GM13976 (cell line): ENCODE measurements at places on chromosomes 1 and 21.
A peak's percentile ranks its signal among the peaks of the same experiment; 100 is the strongest.

- peak; percentile 49 for DNase-seq
Observed at GRCh38 chr1:39205102-39205780, 746 bp downstream of the MACF1 start.

GRCh38 chr21:42413500-42413899 is 9.8 kb downstream of the UBASH3A start:
- DNase-seq: no peak

DNA sequence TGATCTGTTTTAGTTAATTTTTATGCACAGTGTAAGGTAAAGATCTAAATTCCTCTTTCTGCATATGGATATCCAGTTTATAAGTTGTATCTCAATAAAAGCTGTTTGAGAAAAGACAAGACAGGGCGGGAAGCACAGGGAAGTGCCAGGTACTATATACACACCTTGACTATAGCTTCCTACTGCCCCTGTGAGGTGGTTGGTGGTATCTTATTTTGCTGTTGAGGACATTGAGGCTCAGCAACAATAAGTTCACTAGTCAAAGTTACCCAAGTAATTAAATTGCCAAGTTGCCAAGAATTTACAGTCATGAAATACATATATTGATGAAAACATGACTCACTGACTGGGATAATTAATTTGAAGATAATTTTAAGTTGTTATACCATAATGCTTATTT is 109.1 kb downstream of the CD247 start:
- DNase-seq: no peak

DNA sequence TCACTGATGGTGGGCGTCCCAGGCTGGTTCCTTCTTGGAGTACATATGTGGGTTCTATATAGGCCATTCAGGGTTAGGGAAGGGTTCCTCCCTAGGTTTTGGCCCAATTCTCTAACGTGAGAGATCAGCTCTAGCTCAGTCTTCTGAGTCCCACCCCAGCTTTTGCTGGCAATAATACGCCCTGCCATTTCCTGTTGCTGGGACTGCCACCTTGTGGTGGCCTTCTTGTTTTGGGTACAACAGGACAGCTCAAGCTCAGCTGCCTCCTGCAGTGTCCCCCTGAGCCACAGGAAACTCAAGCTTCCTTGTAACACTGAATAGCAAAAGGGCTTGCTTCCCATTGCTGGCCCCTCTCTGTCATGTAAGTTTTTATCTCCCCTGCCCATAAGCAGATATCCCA is 77.8 kb downstream of the BACH1 start:
- DNase-seq: peak; percentile 55

DNA sequence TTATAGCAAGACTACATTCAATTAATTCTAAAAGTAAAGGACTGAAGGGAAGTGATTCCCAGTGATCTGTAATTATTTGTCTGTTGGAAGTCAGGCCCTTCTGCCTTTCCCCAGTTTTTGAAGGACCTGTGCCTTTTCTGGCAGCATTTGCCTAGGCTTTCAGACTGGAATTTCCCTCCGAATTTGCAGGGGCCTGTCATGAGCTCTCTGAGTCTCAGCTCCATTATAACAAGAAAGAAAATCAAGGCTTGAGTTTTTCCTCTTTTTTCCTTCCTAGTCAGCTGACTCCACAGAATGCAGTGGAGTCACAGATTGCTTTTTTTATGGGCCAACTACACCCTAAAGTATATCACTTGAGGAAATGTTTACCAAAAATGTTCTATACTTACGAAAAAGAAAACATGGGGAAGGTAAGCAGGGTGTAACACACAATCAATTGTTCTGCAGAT is 1.1 kb downstream of the NR5A2 start:
- DNase-seq: no peak

DNA sequence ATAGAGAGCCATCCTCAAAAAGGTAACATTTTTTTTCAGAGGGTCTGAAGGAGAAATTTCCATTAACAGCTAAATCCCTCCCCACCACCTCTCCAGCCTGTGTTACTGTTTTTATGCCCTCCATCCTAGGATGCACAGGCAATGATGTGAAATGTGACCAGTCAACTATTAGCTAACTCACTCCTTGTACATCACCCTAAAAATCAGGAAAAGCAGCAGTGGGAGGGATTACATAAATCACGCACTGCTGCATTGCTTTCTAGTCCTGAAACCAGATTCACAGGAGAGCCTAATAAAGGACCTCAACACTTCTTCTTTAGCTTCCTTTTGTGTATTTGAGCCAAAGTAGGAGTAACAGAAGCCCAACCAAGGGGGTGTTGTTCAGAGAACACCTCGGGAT is 66.3 kb downstream of the LMO4 start:
- no peak for DNase-seq

DNA sequence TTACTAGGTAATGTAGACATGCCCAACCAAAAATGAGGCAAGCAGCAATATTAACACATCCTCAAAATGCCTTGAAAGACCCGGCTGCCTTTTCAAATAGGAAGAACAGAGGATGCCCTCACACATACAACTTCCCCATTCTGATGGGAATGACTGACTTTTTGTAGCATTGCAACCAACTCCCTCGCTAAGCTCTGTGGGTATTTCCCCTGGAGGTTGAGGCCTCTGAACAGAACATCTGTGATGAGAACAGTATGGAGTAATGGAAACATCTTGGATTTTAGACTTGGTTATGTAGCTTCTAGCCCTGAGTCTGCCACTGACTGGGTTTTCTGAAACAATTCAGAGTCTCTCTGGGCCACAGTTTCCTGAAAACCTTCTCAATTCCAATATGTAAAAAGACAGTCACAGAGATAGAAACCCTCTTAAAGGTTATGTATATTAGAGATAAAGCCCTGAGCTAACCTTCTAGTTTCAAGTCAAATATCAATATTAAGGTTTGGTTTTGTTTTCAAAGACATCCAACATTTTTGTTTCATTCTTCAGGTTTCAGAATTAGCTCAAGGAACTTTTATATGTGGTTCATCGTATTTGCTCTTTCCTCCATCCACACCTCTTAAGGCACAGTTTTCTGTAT is 311.5 kb downstream of the SETD4 start:
- DNase-seq: no peak

DNA sequence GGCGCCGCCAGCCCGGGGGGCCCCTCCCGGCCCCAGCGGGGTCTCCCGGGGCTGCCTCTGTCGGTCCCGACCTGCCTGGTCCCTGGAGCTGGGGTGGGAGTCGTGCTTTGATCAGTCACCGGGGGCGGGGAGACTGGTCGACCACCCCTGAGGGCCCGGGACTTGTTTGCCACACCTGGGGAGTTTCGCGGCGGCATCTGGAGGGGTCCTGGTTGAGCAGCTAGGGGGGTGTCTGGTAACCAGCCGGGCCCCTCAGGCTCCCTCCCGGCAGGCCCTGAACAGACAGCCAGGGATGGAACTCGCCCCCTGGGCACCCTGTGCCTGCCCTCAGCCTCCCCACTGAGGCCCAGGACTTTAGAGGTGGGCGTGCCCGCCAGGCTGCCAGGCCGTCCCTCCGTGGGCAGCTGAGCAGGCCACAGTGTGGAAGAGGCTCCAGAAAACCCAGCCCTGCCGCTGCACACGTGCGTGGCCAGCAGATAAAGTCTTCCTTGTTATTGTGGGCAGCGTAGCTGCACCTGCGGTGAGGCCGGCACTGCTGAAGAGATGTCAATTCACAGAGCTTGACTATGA is 13.3 kb upstream of the SAMD11 start:
- DNase-seq: no peak

GRCh38 chr1:164583835-164584539 is 25.0 kb downstream of the PBX1 start:
- no peak for DNase-seq

GRCh38 chr1:204867666-204868339 is 2.9 kb upstream of the NFASC start:
- no peak for DNase-seq

- no peak for DNase-seq
Observed at GRCh38 chr21:26946744-26947446, 20.0 kb downstream of the ADAMTS5 start.

- no peak for DNase-seq
Observed at GRCh38 chr1:11448373-11449099, 30.4 kb upstream of the DISP3 start.

GRCh38 chr1:161482610-161483009 is 22.6 kb upstream of the FCGR2A start:
- no peak for DNase-seq

DNA sequence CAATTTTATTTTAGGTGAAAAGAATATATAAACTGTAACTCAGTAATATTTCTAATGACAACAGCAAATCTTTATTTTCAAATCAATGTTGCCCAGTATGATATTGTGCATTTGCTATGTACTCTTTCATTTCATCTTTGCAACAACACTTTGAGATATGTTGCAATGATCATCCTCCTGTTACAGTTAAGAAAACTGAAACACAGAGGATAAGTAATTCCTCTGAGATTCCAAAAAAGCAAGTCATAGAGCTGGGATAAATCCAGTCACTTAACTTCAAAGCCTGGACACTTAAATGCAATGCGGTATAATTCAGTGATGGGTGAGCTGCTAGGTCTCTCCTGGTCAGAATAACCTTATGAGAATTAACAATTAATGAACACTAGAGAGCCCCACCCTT is 48.6 kb upstream of the EXO1 start:
- no peak for DNase-seq

- no peak for DNase-seq
Observed at GRCh38 chr1:20349561-20349960, 58.9 kb downstream of the VWA5B1 start.

DNA sequence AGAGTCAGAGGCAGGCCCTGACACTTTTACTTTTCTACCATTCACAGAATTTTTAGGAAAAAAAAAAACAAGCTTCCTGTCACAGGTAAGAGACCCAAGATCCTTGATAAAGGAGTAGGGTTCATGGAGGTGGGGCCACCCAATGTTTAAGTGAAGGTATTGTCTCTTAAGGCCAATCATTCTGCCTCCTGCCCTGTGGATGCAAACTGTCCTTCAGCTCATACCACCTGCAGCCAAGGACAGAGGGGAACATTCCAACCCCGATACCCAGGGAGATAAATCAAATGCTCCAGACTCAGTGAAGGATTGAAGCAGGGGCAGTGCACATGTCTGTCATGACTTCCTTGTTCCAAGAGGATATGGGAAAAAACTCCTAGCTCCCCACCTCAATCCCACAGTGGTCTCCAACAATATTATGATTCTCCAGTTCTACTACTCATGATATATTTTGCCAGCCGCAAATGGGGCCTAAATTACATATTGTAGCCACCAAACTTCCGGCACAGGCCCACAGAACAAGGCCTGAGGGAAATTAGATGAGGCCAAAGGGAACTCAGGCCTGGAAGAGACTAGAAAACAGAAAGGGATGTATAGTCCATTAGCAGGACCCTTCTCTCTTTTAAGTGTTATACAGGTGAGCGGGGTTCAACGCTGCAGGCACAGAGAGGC is 59.5 kb downstream of the TRABD2B start:
- DNase-seq: no peak

- no peak for DNase-seq
Observed at GRCh38 chr1:208118841-208119606, 125.2 kb downstream of the PLXNA2 start.

DNA sequence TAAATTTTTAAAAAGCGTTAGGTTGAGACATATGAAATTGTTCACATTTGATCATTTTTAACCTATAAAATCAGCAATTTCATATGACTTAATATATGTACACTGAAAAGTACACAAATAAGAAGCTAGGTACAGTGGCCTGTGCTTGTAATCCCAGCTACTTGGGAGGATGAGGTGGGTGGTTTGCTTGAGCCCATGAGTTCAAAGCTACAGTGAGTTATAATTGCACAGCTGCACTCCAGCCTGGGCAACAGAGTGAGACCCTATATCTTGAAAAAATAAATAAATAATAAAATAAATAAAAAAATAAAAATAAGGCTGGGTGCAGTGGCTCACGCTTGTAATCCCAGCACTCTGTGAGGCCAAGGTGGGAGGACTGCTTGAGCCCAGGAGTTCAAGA is 5.2 kb upstream of the EPB41 start:
- DNase-seq: no peak

GRCh38 chr1:207205614-207206061 is 101.6 kb downstream of the C4BPA start:
- DNase-seq: no peak
